ENCODE measurements at places on chromosomes 7 and 10.

- DNase-seq = no peak
These were observed 22.4 kb upstream of the TMEM236 start for GRCh38 chr10:17729630-17730029.

DNA sequence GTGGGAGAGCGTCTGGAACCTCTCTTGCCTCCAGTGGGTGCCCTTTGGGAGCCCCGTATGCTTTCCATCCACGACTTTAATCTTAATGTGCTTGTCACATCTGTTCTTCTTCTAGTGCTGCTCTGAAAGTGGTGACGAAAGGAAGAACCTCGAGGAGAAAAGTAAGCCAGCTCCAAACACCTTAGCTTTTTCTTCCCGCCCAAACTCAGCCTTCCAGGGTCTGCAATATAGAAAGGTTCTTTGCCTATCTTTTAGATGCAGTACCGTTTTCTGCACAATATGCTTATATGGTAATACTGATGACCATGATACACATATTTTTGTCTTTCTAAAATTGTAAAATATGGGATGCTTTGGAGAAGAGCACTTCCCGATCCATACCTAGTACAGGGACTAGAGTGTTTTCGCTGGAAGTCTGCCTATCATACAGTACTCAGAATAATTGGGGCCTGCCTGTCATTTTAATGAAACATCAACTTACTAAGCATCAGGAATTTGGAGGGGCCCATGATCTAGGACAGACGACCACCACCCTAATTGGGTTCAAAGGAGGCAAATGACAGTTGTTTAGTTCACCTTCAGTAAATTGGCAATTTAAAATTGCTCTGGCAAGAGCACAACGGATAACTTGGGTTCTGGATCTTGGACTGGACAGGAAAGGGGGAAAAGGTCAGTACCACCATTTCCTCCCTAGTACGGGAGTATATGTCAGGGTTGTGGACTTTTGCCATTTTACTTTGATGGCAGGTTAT lies 884 bp downstream of the RINT1 start:
- DNase-seq = no peak

DNA sequence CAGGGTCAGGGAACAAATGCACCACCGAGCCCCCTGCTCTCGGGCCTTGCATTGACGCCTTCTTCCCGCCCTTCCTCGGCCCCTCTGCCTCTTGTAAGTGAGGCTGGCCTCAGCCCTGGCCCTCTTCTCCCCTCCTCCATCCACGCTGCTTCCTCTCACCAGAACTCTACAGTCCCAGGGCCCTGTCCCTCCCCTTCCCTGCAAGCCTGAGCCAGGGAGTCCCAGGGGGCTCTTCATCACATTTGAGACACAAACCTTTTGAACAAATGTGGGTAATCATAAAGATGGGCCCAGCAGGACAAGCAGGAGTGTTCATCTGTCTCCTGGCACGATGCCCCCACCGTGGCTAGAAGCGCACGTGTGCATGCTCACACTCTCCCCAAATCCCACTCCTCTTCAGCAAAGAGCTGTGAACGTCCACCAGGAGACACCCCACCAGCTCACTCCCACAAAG lies 57.7 kb downstream of the SLIT1 start:
- no peak for DNase-seq

DNA sequence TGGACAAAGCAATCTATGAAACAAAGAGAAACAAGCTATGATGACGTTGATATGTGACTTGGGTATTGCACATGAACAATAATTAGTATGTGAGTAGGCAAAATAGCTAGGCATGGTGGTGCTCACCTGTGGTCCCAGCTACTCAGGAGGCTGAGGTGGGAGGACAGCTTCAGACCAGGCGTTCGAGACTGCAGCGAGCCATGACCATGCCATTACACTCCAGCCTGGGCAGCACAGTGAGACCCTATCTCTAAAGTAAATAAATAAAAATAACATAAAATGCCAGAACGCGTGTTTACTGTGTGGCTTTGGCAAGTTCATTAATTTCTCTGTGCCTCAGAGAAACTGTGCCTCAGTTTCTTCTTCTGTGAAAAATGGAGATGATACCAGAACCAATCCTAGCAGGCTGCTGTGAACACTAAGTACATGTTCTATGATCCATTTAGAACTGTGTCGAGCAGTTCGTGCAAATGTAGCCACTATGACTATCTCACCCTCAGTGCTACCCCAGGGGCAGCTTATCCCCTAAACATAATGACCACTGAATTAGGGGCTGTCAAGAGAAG lies 9.3 kb upstream of the TNS3 start:
- DNase-seq = no peak

DNA sequence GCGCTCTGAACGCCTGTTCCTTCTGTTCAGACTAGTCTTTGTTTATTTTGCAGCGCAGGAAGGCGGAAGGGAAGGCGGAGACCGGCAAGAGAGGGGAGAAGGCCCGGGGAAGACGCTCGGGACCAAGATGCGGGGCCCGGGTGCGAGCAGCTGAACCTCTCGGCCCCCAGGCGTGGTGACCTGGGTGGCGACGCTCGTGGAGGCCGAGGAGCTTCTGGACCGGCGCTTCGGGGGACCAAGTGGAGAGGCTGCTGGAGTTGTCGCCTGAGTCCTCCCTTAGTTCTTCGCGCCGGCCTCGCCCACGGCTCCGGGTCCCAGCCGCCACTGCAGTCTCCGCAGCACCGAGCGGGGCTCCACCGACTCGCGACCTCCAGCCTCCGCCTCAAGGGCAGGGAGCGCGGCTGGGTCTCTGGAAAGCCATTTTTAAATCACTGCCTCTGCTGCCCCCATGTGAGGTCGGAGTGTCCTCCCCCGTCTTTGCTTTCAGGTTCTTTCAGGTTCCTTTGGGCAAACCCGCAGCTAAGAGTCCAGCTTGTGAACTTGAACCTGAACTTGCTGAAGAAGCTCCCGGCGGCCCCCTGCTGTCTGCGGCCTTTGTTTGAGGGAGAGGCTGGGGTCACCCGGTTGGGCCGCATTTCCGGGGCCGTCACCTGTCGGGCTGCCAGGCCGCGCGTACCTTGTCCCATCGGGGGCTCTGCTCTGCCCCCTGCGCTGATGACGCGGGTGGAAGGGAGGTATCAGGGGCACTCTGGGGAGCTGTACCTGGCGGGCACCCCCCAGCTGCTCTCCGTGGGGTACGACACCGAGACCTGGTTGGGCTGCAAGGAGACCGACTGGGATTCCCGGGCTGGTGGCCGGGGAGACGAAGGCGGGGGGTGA lies 136.0 kb downstream of the KIF20B start:
- no peak for DNase-seq

- no peak for DNase-seq
These were observed 11.8 kb downstream of the MACROH2A2 start for GRCh38 chr10:70064486-70064885.

GRCh38 chr10:128400564-128400963 lies 274.3 kb upstream of the MKI67 start:
- DNase-seq = no peak

DNA sequence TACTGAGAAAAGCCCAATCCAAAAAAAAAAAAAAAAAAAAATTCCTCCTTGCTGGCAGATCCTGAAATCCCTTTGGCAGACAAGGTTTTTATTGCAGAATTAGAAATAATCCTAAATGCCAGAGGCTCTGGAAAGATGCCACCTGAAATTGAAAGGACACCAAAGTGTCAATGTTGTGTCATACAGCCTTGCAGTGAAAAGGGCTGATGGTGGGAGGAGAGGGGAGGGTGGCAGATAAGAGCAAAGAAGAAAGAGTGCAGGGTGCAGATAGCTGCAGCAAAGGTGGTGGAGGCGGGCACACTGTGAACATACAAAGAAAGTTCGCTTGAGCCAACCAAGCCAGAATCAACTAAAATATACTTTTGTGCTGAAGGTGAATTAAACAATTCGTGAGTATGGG lies 8.2 kb upstream of the OPTN start:
- no peak for DNase-seq

DNA sequence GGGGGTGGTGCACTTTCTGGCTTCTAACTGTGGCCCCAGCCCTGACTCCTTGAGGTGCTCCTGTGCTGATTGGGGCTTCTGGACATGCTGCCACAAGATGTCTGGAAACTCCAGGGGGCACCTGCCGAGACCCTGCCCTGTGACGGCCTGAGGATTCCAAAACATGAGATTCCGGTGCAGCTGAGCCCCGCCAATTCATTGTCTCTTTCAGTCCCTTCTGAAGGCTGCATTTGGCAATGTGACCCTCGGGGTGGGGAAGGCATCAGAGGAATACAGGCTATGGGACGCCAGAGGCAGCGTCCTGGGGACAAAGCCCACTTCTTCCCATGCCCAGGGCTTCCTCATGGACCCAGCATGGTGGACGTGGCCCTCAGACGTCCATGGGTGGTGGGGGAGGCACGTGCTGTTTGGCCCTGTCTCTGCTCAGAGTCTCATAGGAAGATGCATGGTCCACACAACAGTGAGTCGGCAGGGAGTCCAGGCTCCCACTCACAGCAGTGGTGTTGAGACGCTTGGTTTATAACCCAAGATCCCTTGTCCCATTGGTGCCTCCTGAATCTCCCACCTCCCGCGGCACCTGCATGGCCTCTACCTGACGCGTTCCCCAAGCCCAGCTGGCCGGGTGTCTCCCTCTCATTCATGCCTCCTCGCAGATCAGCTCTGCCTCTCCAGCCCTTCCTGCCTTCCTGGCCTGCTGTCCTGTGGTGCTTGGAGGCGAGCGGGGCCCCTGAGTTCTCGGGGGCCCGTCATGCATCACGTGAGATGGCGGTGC lies 129.9 kb downstream of the WDR37 start:
- DNase-seq = no peak

DNA sequence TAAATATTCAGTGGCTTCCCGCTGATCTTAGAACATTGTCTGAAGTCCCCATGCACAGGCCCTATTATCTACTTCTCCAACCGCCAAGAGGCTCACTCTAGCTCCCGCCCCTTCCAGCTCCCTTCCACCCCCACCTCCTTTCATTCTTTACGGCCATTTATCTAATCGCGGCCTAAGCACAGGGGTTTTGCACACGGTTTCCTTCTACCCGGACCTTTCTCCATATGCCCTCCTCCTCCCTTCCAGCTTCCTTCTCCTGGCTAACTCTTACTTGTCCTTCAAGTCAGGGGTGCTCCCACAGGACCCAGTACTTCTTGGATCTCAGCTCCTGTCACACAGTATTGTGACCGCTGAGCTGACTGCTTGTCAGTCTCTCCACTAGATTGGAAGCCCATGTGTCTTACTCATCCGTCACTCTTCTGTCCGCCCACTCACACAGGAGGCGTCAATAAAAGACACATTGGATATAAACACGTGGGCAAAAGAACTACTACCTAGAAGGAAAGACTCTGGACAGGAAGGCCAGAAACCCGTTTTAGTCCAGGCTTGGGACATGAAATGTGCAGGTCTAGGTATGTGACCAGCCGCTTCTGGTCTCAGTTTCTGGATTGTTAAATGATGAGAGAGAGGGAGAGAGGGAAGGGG lies 20.2 kb upstream of the HPS1 start:
- no peak for DNase-seq

DNA sequence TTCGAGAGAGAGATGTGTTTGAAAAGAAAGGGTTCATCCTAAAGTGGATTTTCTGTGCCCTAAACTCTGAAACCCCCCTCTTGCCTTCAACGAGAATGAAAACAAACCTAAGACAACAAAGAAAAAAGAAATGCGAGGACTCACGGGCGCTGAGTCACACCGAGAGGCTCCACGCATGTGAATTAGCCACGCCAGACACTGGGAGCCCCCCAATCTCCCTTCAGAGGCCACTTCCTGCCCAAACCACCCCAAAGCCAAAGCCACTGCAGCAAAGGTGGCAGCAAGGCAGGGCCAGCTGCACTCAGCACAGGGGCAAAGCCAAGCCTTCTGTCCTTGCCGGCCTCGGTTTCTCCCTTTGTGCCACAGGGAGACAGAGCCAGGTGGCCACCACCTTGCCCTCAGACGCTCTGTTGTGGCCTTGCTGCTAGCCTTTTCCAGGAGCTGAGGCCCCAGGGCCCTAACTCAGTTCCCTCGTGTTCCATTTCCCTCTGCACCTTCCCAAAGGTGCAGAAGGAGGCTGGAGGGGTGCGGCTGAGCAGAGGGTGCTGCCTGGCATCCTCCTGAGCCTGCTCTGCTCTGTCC lies 93.3 kb downstream of the FAM53B start:
- peak; percentile 33 for DNase-seq

GRCh38 chr7:54960517-54960916 lies 58.3 kb upstream of the EGFR start:
- no peak for DNase-seq

DNA sequence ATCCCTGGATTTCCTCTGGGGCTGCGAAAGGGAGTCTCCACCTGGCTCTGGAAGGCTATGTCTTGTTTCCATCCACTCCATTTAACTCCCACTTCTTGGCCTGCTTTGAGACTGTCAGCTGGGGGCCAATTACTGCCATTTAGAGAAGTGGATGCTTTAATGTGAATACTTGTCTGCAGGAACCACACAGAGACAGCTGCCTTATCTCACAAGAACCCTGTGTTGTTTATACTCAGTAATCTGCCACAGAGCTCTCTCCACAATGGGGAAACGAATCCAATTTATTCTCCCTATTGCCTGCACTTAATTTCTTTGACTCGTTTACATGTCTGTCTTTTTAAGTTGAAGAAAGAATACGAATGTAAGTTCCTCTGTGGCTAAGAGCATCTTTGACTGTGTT lies 787.0 kb upstream of the C7orf33 start:
- no peak for DNase-seq

DNA sequence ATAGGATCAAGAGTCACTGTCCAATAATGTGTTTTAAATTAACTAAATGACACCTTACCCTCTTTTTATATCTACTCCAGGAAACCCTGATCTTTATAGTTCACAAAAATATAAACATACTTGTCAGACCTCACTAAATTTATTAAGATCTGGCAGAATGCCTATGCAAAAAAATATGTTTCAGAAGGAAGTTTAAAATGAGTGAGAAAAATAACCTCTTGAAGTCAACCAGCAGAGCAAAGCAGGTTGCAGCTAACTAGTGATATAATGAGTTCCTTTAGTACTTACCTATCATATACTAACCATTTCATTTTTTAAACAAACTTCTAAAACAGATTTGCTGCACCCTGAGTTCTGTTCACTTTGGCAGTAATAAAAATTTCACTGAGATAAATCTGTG lies 14.0 kb upstream of the HGF start:
- no peak for DNase-seq

GRCh38 chr7:103593691-103594090 lies 147.7 kb upstream of the SLC26A5 start:
- no peak for DNase-seq

GRCh38 chr7:15905251-15906040 lies 219.0 kb upstream of the MEOX2 start:
- no peak for DNase-seq

- DNase-seq = no peak
These were observed 16.9 kb downstream of the CYP26A1 start for GRCh38 chr10:93090619-93091018.

Data from stimulated activated CD4-positive, alpha-beta T cell treated with anti-CD3 and anti-CD28 coated beads, Interleukin-1b, Interleukin-23, amount 100 ng/mL, for 24 hours (primary cell).